Small intestine (tissue), 16 donors: ENCODE measurements at places on chromosomes 5 and 9. TPM values are rescaled to one million over a fixed set of nuclear protein-coding genes. Genes with fewer than 3 reads are reported as not detected.

DNA sequence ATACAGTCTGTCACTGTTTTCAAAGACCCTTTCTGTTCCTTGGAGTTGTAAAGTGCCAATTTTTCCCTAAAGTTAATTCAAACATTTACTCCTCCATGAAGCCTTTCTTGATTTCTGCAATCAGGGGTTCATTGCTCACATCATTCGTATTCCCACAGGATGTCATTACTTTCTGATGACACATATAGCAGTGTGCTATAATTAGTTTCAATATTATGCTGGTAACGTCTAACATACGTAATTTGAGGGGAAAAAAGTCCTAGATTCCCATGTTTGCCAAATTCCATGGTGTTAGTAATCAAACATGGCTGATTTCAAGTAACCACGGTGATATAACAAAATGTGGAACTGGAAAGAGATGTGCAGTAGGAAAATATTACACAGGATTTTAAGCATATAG, 468.2 kb upstream of the MEF2C start:
- no peak for DNase-seq

DNA sequence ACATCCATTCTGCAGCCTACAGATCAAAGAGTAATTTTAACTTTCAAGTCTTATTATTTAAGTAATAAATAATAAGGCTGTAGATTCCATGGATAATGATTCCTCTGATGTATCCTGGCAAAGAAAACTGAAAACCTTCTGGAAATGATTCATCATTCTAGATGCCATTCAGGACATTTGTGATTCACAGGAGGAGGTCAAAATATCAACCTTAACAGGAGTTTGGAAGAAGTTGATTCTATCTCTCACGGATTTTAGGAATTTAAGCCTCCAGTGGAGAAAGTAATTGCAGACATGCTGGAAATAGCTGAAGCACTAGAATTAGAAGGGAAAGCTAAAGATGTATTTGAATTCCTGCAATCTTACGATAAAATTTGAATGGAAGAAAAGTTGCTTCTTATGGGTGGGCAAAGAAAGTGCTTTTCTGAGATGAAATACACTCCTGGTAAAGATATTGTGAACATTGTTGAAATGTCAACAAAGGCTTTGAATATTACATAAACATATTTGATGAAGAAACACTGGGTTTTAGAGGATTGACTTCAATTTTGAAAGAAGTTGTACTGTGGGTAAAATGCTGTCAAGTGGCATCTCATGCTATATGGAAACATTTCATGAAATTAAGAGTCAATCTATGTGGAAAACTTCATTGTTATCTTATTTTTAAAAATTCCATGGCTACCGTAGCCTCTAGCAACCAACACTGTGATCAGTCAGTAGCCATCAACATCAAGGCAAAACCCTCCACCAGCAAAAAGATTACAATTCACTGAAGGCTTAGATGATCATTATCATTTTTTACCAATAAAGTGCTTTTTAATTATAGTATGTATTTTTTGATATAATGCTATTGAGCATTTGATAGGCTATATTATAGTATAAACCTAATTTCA, 1141.0 kb downstream of the CDH12 start:
- DNase-seq: no peak

- no peak for DNase-seq
Observed at GRCh38 chr5:96610747-96611146, 51.4 kb upstream of the CAST start.

GRCh38 chr5:82274343-82275211, 3.6 kb downstream of the RPS23 start:
- no peak for DNase-seq

DNA sequence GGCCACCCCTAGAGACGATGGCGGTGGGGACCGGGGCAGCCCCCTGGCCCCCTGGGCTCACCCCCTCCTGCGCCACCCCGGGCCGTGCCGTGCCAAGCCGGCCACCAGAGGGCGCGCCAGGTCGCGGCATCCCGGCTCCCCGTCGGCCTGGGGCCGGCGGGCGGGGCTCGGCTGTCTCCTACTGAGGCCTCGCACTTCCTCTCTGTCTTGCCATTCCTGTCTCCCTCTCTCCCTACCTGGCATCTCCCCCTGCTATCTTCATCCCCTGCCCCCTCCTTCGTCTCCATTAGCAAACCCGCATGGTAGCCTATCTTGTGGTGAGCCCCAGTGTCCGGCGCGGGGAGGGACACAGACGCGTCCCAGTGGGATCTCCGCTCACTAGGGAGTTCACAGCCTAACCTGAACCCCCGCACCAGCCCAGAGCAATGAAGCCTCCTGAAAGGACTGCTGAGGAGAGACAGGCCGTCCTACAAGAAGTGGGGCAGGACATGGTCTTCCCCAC, 29.8 kb upstream of the FABP6 start:
- peak; percentile 65 for DNase-seq

DNA sequence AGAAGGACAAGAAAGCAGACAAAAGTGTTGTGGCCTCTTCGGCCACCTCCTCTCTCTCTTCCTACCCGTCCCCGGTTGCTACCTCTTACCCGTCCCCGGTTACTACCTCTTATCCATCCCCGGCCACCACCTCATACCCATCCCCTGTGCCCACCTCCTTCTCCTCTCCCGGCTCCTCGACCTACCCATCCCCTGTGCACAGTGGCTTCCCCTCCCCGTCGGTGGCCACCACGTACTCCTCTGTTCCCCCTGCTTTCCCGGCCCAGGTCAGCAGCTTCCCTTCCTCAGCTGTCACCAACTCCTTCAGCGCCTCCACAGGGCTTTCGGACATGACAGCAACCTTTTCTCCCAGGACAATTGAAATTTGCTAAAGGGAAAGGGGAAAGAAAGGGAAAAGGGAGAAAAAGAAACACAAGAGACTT, 2.4 kb downstream of the EGR1 start:
- no peak for DNase-seq

- no peak for DNase-seq
Observed at GRCh38 chr9:114671605-114672004, 10.4 kb downstream of the TEX48 start.

DNA sequence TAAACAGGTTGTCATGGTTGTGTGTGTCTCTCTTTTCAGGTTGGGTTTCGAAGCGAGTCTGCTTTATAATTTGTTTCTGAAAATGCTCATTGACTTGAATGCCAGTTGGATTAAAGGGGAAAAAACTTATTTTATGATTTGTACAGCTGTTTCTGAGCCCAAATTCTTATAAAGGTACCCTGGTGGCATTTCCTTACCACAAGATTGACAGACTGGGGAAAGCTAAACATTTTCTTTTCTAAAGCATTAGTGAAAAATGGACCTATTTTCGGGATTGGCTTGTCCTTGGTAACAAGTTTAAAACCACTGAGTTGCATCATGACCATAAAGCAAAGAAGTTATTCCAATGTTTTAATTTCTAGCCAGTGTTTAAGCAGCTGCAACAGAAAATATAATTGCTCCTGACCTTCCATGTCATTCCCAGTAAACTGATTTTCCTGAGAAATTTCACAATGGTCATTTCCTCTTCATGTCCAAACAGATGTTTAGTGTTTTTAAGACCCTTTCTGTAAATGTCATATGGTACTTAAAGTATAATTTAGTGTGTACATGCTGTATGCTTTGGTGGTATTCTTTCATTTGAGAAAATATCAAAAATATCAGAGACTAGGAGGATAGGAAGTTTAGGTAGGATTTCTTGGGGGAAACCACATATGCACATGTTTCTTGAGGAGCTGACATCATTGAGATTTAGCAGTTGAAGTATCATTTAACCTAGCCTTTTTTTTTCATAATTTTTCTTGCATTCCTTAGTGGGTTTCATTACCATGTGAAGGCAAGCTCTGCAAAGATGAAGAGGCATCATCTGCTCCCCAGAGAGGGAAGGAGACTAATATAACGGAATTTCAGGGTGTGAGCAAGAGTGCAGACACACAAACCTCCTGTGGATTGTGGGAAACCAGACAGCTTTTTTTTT, 667.1 kb upstream of the RGMB start:
- DNase-seq: no peak

DNA sequence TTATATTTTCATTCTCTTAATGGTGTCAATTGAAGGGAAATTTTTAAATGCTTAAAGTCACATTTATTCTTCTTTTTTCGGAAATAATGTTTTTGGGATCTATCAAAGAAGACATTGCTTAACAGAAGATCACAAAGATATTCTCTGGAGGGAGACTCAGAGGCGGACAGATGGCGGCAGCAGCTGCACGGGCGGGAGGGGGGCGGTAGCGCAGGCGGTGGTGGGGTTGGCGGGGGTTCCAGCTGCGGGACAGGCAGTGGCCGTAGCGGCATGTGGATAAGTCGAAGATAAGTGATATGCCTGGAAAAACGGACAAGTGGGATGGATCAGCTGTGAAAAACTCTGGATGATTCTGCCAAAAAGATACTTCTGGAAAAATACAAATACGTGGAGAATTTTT, 31.6 kb upstream of the ZDHHC11B start:
- no peak for DNase-seq

GRCh38 chr5:167861928-167862426, 429.5 kb upstream of the WWC1 start:
- DNase-seq: no peak

- DNase-seq: peak; percentile 93
Observed at GRCh38 chr9:8337834-8338766, 538.5 kb upstream of the DMAC1 start.

DNA sequence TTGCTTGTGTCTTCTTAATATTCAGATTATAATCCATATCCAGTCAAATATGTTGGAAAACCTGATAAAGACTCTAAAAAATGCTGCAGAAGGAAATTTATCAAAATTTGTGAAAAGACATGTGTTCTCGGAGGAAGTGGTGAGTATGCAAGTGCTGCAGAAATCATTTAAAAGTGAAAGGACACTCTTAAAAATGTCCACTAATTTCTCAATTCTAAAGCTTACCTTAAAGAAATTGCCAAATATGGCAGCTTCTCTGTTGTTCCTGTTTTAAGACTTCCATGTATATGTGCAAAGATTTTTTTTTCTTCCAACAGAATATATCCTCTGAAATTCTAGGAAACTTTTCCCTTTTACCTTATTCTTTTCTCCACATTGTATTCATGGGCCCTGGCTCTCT, 32.4 kb downstream of the PTCD2 start:
- DNase-seq: no peak

The CCL27 gene
- 0.89 TPM for polyA plus RNA-seq

The DIPK1B gene
- polyA plus RNA-seq: 0.22 TPM

The NTRK2 gene
- 1.1 TPM for polyA plus RNA-seq

The ZFYVE16 gene
- polyA plus RNA-seq: 7.8 TPM

The MRPS30 gene
- polyA plus RNA-seq: 34.3 TPM

The ACOT12 gene
- polyA plus RNA-seq: 0.38 TPM

The PDGFRB gene
- polyA plus RNA-seq: 31.6 TPM

The DMAC1 gene
- 6.7 TPM for polyA plus RNA-seq

The CDKN2B-AS1 gene
- polyA plus RNA-seq: 8.7 TPM
